H9 (cell line): ENCODE measurements at places on chromosomes 12 and 14.

DNA sequence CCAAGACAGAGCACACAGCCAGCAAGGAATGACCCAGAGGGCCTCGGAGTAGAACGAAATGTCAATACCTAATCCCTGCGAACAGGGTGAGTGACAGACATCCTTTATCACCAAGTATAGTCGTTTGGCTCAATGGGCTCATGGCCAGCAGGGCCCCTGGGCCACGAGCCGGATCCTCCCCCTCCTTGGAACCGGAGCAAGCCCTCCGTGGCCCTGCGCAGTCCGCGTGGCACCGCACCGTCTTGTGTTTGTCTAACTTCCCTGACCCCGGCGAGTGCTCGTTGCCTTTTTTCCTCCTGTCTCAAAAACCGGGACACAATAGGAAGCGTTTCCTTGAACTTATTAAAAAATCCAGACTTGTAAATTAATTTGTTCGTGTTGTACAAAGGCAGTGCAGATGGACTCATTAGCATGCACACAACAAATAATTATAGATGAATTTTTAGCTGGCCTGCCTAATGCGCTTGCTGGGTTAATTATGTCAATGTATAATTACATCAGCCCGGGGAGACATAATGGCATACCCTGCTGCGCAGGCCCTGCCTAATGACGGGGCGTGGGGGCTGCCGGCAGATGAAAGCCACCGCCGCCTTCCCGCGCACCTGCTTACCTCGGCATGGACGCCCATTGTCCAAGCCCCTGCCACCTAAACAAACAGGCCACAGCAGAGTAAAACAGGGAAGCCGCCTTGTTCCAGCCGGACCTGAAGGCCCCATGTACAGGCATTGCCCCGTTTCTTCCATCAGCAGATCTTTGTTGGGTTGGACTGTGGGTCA is 81.6 kb downstream of the PHETA1 start:
- no peak for DNase-seq

- DNase-seq, result no peak
Observed at GRCh38 chr12:25236190-25236589, 14.5 kb downstream of the KRAS start.

DNA sequence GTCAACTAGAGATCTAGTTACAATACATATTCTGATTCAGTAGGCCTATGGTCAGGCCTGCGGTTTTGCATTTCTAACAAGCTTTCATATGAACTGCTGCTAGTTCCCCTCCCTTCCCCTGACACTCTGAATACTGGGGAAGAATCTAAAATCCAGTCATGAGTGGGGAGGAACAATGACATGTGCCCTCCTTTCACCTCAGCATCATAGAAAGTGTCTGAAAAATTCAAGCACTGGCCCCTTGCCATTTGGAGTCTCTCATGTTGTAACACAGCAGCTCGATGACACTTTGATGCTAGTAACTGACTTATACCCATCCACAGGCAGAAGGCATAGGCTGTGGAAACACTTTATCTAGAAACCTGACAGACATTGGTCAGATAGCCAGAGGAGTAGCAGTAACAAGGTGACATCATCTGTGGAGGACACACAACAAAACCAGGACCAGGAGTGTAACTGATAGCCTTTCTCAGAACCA is 161.9 kb upstream of the RASSF8 start:
- no peak for DNase-seq

DNA sequence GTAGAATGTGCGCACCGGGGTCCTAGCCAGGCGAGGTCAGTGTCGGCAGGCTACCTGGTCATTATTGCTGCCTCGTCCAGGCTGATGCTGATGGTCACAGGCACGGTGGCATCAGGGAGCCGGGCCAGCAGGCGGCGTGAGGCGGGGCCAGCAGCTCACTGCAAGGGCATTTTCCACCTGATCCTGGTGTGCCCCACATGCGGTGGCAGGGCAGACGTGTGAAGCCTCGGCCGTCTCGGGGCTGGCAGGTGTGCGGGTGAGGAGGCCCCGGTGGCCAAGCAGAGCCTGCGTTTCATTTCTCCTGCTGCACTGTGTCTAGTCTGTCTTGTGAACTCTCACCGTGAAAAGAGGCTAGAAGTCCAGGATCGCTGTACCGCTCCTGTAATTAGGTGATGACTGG is 12.0 kb upstream of the AMN start:
- no peak for DNase-seq

- peak; percentile 45 for DNase-seq
Observed at GRCh38 chr12:127060310-127060847, 1206.6 kb upstream of the TMEM132C start.

DNA sequence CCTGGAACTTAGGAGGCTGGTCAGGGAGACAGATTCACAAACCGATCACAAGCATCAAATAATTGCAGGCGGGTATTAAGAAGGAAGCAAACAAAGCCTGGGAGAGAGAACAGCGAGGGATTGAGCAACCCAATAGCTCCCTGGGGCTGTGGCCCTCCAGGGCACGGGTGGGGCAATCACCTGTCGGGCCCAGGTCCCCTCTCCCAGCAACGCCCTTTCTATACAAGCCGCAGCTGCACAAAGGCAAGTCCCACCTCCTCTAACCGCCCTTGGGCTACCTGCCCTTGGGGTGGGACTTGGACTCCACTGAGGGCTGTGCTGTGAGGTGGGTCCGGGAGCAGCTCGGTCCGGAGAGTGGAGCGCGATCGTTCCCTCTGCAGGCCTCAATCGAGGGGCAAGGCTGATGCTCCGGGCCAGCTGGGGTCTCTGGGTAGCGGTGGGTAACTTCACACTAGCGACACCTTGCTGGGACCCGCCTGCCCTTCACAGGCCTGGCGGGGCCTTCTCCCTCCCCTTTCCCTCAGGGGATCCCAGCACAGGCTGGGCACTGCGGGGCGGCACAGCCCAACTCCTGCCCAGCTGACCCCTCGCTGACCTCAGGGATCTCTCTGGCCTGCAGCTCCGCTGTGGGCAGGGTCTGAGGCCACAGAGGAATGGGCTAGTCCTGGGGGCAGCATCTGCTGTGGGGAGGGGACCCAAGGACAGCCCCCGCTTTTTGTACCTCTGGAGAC is 8.0 kb downstream of the PHB2 start:
- peak; percentile 81 for DNase-seq

- DNase-seq, result no peak
Observed at GRCh38 chr14:29054119-29054518, 287.5 kb downstream of the FOXG1 start.

GRCh38 chr12:110641521-110641920 is 27.6 kb downstream of the TCTN1 start:
- DNase-seq, result no peak

- DNase-seq, result no peak
Observed at GRCh38 chr14:99202516-99202915, 69.5 kb downstream of the BCL11B start.
